Epithelial cell of alveolus of lung (primary cell): ENCODE measurements at places on chromosomes 5 and 9. TPM values are rescaled to one million over a fixed set of nuclear protein-coding genes. Genes with fewer than 3 reads are reported as not detected.

The COL23A1 gene
- total RNA-seq = not detected in 2 replicates

The ACOT12 gene
- total RNA-seq = not detected in 2 replicates

The TAF1L gene
- under 0.01 TPM in 1 of 2 replicates, not detected in the other for total RNA-seq

The TMEM171 gene
- 0.24 and 13.7 TPM in 2 replicates for total RNA-seq

The PCDHGB2 gene
- 0.39 and 3.0 TPM in 2 replicates for total RNA-seq

The WDR70 gene
- 12.6 and 13.8 TPM in 2 replicates for total RNA-seq

The PPP3R2 gene
- not detected in 2 replicates for total RNA-seq

The MRPL50 gene
- total RNA-seq = 7.9 and 10.3 TPM in 2 replicates

The SLC45A2 gene
- not detected in 2 replicates for total RNA-seq

The HK3 gene
- total RNA-seq = not detected in 2 replicates

The F12 gene
- total RNA-seq = 0.40 and 1.0 TPM in 2 replicates

The NMUR2 gene
- 0.24 TPM in 1 of 2 replicates, not detected in the other for total RNA-seq

The GARNL3 gene
- 0.39 and 0.96 TPM in 2 replicates for total RNA-seq

The CARD6 gene
- 5.7 and 6.3 TPM in 2 replicates for total RNA-seq

The ZFP2 gene
- 0.39 and 2.2 TPM in 2 replicates for total RNA-seq

The FBXW2 gene
- 21.6 and 24.1 TPM in 2 replicates for total RNA-seq

The GKAP1 gene
- 0.39 and 3.9 TPM in 2 replicates for total RNA-seq

The NME5 gene
- 1.4 and 1.7 TPM in 2 replicates for total RNA-seq

The PDE6A gene
- total RNA-seq = under 0.01 and 0.13 TPM in 2 replicates

The OBP2B gene
- total RNA-seq = not detected in 2 replicates

The PTPRD gene
- 4.8 and 65.2 TPM in 2 replicates for total RNA-seq

The LCN10 gene
- total RNA-seq = not detected in 2 replicates

The ANXA6 gene
- total RNA-seq = 189 and 424 TPM in 2 replicates

The LHX2 gene
- not detected in 2 replicates for total RNA-seq

The OR2K2 gene
- total RNA-seq = 0.40 TPM in 1 of 2 replicates, not detected in the other

The SH3TC2 gene
- 0.48 and 0.52 TPM in 2 replicates for total RNA-seq

The PCDHGA1 gene
- 0.13 and 0.64 TPM in 2 replicates for total RNA-seq

The CTNND2 gene
- total RNA-seq = not detected in 2 replicates

The NR6A1 gene
- total RNA-seq = 0.52 TPM in 1 of 2 replicates, not detected in the other

The SPATA31C1 gene
- not detected in 2 replicates for total RNA-seq
